ENCODE measurements at places on chromosomes 3 and 15.

- DNase-seq: no peak
These were observed 20.7 kb upstream of the PPP2R3A start for GRCh38 chr3:135944831-135945230.

GRCh38 chr15:79168922-79169456 lies 78.4 kb upstream of the RASGRF1 start:
- DNase-seq: peak; percentile 54

DNA sequence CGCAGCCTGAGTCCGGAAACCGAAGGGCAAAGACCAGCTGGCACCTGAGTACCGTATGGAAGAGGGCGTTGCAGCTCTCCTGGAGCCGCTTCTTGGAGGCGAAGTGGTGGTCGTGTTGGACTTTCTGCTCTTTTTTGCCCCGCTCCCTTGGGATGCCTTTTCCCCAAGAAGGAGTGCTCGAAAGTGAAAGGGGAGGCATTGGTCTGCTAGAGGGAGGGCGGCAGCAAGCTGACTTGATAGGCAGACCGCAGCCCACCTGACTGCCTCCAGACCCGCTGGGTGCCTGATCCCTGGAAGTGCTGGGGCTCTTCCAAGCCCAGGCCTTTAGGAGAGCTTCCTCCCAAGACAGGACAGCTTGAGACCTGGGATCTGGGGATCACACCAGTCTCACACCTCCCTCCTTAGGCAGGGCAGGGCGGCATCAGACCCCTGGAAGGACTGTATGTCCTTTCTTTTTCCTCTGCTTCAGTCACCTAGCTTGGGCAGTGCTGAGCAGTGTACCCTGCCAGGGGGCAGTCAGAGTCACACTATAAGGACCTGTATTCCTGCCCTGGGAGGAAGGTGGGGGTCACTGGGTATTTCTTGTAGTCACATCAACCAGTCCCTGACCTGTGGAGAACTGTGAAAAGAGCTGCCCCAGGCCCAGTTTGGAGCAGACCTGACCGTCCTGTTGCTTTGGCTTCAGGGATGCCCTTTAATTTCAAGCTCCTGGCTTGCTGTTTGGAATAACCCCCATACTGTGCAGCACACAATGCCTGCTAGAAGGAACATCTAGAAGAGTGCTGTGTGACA lies 2.1 kb downstream of the ACVR2B start:
- DNase-seq: no peak

- peak; percentile 23 for DNase-seq
These were observed 13.4 kb downstream of the WDR72 start for GRCh38 chr15:53746101-53746500.

DNA sequence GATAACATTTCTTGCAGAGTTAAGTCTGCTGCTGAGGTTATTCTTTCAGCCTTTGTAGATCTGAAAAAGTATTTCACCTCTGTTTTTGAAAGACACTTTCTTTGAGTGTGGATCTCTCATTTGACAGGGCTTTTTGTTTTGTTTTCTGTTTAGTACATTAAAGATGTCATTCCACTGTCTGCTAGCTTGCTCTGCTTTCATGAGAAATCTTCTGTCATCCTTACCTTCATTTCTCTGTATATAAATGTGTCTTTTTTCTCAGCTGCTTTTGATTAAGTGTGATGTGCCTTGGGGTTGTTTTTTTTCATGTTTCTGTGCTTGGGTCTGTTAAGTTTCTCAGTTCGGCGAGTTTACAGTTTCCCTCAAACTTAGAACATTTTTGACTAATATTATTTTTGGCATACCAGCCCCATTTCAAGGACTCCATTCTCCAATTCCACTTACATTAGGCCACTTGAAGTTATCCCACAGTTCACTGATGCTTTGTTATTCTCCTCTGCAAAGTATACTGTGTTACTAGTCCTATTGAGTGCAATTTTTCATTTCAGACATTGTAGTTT lies 43.9 kb upstream of the CA12 start:
- no peak for DNase-seq

- DNase-seq: no peak
These were observed 61.3 kb downstream of the VGLL4 start for GRCh38 chr3:11582191-11582968.

GRCh38 chr3:13515786-13516759 lies 32.9 kb upstream of the FBLN2 start:
- no peak for DNase-seq

DNA sequence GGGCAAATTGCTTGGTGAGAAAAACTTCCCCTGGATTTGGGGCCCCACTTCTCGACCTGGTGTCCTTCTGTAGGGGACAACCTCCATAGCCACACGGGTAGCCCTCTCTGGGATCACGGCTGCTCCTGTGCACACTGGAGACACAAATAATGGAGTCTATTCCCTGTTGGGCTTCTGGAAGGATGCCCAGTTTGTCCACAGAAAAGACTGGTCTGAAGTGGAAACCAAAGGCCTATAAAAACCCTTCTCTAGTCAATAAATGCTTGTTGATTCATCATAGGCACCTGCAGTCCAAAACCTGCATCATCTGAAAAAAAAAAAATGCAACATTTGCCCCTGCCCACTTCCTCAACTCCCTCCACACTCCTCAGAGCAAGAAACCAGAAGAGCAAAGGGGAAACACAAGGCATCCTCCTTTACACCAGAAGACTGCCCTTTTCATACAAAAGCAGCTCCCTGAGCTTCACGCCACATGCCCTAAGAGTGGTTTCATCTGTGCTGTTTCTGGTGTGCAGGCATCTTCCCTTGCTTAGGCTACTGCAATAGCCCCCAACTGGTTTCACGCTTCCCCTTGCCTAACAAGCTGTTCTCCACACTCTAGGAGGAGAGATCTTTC lies 36.3 kb downstream of the SRGAP3 start:
- DNase-seq: peak; percentile 33

GRCh38 chr3:185530856-185531255 lies 21.5 kb downstream of the LIPH start:
- no peak for DNase-seq

DNA sequence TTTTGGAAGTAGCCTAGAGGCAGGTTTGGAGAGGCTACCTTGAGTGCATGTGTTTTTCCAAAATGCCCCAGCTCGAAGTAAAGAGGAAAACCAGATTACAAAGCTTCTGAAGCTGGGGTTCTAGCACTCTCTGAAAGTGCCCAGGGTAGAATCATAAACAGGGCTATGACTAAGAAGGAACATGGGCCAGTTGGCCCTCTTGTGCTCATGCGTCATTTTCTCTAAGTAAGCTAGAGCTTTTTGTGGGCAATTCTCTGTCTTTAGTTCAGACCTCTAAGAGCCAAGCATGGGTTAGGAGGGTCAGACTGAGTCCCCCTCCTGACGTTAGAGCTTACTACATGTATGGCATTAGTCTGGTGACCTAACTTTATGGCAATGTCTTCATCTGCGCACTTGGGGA lies 129.5 kb upstream of the UMPS start:
- no peak for DNase-seq

DNA sequence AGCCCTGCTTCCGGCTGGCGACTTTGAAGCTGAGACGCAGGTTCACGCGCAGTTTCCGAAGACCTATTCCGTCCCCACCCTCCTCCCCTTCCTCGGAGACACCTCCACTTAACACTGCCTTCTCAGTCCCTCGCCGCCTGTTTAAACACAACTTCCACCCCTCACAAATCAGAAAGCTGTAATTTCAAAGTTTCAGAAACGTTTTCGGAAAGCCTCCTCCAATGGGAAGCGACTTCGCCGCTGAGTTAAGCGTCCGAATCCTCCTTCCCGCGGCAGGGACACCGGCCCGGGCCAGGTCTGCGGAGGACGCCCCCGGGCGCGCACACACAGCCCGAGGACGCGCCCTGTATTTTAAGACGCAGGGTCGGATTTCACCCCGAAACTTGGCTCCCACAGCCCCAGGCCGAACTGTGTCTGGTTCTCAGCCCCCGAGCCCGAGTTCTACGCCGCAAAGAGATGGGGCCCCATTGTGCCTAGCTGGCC lies 559 bp upstream of the LRRN1 start:
- DNase-seq: peak; percentile 42

DNA sequence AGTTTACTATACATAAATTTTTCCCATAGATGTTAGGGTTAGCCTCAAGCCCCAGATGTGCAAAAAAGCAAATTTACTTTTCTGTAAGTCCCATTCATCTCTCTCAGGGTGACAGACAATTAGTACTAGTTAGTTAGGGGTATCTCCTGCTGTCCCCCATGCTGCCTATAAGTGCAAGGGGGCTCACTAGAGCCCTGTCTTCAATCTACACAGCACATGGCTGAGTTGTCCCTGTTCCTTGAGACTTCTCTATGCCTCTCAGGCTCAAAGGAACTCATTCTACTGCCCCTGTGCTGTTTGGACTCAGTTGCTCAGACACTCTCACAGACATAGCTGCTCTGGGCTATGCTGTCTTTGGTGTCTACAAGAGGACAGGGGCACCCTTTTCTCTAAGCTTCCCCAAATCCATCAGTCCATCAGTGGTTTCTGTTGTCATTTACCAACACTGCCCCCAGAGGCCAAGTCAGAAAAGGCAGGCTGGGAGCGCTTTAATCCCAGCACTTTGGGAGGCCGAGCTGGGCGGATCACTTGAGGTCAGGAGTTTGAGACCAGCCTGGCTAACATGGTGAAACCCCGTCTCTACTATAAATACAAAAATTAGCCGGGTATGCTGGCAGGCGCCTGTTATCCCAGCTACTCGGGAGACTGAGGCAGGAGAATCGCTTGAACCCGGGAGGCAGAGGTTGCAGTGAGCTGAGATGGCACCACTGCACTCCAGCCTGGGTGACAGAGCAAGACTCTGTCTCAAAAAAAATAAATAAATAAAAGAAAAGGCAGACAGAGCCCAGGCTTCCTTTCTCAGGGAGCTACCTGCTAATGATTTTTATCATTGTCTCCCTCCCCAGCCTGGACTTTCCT lies 31.4 kb upstream of the PRTG start:
- DNase-seq: peak; percentile 16

DNA sequence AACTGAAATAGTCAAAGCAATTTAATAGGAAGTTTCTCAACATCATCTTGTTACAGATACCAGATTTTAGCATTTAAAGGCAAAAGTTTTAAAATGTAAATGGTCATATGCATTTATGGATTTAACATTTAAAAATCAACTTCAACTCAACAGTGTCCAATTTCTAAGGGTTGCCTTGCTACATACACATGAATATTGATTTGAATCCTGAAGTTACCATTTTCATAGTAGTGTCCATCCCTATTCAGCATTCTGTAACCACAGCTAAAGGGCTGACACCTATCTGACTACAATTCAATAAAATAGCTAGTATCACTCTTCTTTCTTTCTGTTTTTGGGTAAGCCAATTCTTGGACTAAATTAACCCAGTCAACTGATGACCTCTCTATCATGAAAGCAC lies 164.0 kb upstream of the CFAP20DC start:
- DNase-seq: no peak

DNA sequence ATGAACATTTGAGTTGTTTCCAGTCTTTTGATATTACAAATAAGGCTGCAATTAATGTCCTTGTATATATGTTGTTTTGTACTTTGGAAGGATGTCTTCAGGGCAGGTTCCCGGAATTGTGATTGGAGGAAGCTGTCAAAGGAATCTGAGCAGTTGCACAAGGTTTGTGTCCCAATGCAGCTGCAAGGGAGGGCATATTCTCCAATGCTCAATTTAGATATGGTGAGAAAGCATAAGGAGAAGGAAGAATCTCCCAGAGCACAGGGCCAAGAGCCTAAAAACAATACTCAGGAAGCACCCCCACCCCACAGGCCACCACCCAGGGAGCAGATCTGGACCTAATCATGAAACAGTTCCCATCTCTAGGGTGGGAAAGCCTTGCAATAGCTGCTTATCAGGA lies 228.0 kb upstream of the LRRFIP2 start:
- DNase-seq: no peak

DNA sequence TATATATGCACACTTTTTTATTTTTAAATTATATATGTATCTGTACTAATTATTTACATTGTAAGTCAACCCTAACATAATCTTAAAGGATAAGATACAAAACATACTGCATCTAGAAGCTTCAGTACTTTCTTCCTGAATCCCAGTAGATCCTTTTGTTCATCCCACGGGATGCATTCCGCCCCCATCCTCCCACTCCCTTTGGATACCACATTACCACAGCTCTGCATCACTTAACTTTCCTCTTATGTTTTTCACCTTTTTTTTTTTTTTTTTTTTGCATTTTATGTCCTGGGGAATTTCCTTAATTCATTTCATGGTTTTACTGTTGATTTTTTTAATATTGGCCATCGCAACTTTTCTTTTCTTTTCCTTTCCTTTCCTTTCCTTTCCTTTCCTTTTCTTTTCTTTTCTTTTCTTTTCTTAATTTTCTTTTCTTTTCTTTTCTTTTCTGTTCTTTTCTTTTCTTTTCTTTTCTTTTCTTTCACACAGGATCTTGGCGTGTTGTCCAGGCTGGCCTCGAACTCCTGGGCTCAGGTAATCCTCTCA lies 3.0 kb downstream of the OPA1 start:
- no peak for DNase-seq

- DNase-seq: no peak
These were observed 1090.9 kb downstream of the TBL1XR1 start for GRCh38 chr3:176106380-176106779.

GRCh38 chr3:103953796-103954195 lies 1412.9 kb upstream of the ALCAM start:
- no peak for DNase-seq

- DNase-seq: no peak
These were observed 106.4 kb downstream of the TUSC7 start for GRCh38 chr3:116815831-116816588.

DNA sequence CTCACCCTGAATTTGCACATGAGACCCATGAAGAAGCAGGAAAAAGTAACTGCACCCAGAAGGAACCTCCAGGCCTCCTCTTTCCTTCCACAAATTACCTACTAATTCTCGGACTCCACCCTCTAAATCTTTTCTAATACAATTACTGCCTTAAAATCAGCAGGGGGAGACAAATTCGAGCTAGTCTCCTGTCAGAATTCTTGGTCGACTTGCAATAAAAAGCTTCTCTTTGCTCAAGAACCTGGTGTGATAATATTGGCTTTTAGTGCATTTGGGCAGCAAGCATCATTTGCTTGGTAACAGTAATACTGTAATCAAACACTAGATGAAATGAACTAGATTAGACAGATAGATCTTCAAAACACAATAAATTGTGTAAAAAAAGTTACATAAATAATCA lies 281.9 kb downstream of the RAP2B start:
- DNase-seq: no peak

DNA sequence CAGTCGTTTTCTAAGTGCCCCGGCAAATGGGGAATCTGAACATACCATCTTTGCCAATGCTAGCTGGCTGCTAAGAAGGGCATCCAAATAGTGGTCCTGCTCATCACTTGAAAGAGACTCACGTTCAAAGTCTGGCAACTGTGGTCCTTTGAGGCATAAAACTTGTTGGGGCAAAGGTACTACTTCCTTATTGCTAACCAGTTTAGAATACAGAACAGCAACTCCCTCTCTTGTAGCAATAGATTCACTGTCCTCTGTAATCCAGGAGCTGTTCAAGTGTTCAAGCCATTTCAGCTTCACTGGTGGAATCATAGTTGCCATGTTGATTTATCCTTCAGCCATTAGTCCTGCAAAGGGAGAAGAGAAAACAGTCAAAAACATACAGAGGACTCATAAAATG lies 58.4 kb downstream of the HERC1 start:
- no peak for DNase-seq

GRCh38 chr15:86004061-86004460 lies 75.6 kb upstream of the AGBL1 start:
- DNase-seq: no peak

GRCh38 chr3:33372218-33373081 lies 67.8 kb downstream of the UBP1 start:
- DNase-seq: peak; percentile 39

Measured in NCI-H1417 (cell line).